ENCODE measurements at places on chromosomes 16 and 17. TPM values are rescaled to one million over a fixed set of nuclear protein-coding genes. Genes with fewer than 3 reads are reported as not detected.
A peak's percentile ranks its signal among the peaks of the same experiment; 100 is the strongest.

ACE gene
- 0.71 TPM for polyA plus RNA-seq

- DNase-seq: peak; percentile 21
Measured at GRCh38 chr17:30549864-30550511, 72.8 kb downstream of the GOSR1 start.

TP53TG3 gene
- polyA plus RNA-seq: not detected

DNA sequence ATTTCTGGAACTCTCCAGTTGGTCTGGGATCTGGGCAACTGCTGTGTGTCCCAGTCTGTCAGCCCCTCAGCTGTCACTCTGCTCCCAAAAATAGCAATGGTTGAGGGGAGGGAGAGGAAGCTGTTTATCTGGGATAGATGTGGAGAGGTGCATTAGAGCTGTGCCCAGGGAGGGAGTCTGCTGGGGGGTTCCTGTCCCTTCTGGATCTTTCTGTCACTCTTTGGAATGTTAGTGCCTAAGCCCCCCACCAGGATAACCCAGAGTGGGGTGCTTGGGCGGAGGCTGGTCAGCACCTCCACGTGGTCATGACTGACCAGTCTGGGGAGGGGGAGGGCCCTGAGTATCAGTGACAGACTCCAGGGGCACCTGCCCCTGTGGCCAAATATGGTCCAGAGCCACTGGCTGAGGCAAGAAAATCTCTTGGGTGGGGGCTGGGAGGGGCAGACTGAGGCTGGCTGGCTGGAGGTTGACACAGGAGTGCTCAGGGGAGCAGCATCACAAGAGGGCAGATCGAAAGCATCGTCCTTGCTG is at the start of gene UNC45B:
UNC45B (plus strand) TSS at position 443 of the 531 bp plus-strand sequence. CDS start 447 bp downstream, outside the sequence.
- DNase-seq: no peak

- DNase-seq: no peak
Measured at GRCh38 chr16:28603381-28604185, 6.3 kb downstream of the SULT1A1 start.

GRCh38 chr17:65564793-65565192 is 3.3 kb upstream of the AXIN2 start:
- no peak for DNase-seq

CTRL gene
- 17.8 TPM for polyA plus RNA-seq

GRCh38 chr17:47604598-47604927 is 45.2 kb upstream of the KPNB1 start:
- no peak for DNase-seq

DNA sequence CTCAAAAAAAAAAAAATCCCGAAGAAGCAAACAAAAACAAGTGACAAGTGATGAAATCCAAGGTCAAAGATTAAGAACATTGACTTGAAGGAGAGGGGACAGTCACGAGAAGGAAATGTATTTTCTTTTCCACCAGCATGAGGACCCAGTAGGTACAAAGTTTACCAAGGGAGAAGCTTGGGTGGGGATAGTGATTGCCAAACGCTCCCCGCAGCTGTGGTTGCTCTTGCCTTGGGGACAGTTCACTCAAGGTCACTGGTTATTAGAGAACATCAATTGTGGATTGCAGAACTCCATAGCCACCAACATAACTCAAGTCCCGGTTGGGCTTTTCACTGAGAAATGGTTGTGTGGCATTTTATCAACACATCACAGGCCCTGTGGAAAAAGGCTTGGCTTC is 27.0 kb downstream of the RSL1D1 start:
- DNase-seq: no peak

CSH1 gene
- polyA plus RNA-seq: not detected

DNA sequence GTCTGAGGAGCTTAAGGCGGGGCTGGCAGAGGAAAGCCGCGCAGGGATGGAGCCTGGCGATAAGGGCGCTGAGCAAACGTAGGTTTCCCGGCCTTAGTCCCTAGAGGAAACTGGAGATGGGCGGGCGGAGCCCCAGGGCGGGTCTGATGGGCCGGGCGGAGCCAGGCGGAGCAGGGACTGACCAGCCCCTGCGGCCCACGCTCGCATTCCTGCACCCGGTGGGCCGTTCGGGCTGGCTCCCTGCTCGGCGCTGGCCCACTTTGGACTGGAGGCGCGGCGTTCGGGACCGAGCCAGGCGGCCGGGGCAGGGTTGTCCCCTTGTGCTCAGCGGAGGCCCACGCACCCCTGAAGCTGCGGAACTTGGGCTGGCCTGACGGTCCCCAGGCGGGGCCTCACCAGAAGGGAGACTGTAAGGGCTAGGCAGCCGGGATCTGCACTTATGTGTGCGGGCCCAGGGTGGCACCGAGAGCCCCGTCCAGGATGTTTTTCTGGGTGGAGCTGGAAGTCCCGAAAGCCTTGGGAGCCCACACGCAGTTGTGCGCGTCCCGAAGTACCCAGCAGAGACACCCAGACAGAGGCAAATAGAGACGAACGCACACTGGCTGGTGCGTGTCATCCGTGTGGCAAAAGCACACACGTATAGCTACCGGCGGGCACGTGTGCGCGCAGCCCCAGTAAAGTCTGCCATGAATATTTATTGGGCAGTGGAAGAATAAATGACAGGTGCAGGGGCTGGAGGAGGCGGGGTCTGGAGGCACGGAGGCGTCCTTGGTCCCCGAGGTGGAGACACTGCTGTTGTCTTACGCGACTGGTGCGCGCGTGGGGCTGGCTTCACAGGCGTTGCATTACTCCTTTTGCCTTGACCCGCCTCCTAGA is 1.4 kb downstream of the PYDC1 start:
- DNase-seq: peak; percentile 62

DNA sequence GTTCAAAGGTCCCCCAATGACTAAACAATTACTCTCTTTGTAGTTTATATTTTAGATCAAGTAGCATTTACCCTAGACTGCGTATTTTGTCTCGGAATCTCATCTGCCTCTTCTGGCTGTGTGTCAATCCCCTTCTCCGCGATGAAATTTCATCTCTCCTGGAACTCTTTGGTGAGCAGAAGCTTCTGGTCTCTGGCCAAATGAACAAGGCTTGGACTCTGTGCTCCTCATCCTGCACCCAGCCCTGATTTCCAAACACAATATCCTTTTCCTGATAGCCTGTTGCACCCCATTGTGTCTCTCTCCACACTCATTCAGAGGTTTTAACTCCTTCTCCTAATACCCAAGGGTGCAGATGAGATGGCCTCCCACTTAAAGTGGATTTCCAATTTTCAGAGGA is 609.4 kb upstream of the CDH5 start:
- no peak for DNase-seq

TMEM220 gene
- 2.5 TPM for polyA plus RNA-seq

GRCh38 chr16:58409316-58409973 is 17.2 kb downstream of the GINS3 start:
- DNase-seq: no peak

- no peak for DNase-seq
Measured at GRCh38 chr17:61343576-61343975, 56.1 kb upstream of the TBX2 start.

GRCh38 chr16:53779186-53779585 is 75.2 kb downstream of the FTO start:
- no peak for DNase-seq
